ENCODE measurements at places on chromosomes 11 and 22.

DNA sequence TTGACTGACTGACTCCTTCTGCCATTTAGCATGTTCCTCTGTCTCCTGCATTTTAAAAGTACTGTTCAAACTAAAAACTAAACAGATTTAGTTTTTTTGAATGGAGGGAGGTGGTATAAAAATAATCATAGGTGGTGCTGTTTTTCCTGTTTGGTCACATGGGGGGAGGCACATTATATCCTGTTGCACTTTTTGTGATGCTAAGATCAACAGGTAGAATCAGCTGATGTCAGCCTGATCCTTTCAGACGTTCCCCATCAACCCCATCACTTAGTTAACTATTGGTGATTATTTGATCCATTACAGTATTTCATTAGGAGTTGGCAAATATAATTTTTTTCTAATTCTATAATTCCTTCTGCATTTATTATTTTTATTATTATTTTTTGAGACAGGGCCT is 5.1 kb upstream of the OSBP2 start:
- no peak for DNase-seq

GRCh38 chr22:19806213-19807160 is 45.9 kb downstream of the TBX1 start:
- DNase-seq = no peak

GRCh38 chr11:117923275-117923674 is 5.9 kb downstream of the TMPRSS13 start:
- DNase-seq = no peak

- DNase-seq = no peak
These were observed 361 bp downstream of the CTSD start for GRCh38 chr11:1763336-1763795.

DNA sequence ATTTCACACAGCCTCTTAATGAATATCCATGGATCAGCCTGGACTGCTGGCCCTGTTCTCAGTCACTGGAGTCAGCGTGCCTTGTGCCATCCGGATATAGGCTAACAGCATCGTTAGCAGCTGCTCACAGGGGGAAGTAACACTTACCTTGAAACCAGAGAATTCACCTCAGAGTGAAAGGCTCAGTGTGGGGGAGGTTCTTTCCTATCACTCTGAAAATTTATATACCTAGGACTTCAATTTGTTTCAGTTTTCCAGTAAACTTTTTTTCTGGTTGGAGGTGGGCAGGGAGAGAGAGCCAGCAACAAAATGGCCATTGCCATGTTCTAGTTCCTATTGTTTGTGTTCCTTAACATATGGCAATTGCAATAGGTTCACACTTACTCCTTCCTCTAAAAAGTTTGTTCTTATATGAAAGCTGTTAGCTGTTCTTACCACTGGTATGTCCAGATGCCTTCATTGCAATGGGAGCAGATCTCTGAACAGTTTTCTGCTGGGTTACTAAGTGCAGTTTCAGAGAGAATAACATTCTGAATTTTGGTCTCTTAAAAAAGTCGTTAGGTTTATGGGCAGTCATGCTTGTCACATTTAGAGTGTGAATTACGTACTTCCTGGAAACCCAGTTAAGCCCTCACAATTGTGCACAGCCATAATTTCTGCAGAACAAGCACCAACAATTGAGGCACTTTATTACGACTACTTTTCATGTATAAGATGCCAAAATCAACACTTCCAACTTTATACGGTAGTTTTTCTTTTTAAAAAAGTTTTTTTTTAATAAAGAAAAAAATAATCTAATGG is 247.6 kb downstream of the CADM1 start:
- no peak for DNase-seq

DNA sequence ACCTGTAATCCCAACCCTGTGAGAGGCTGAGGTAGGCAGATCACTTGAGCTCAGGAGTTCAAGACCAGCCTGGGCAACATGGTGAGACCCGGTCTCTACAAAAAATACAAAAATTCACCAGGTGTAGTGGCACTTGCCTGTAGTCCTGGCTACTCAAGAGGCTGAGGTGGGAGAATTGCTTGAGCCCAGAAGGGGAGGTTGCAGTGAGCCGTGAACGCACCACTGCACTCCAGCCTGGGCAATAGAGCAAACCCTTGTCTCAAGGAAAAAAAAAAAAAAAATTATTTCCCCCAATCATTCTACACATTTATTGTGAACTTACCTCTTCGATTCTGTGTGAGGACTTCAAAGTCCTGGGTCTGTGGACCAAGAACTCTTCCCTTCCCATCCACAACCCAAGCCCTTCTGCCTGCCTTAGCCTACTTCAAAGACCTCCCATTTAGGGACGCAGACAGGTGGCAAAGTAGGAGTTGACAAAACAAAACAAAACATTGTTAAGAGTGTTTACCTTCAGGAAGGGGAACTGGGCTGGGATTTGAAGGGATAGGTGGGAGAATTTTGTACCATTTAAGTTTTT is 3.8 kb upstream of the WEE1 start:
- no peak for DNase-seq

GRCh38 chr11:27848423-27848822 is 148.2 kb upstream of the BDNF start:
- DNase-seq = no peak

DNA sequence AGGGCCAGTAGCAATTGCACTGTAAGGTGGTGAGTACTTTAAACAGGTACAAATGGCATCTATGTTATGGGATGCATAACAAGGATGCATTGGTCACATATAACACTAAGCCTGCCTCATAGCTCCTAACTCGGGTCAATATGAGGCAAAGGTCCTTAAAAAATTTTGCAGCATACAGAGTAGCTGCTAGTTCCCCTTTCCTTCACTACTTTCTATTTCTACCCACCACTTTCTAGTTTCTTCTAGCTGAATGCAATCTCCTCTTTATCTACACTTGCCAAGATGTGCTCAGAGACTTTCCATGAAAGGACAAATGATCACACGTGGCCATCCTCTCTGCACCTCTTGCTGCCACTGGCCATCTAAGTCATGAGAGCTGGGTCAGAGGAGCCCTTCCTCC is 9.8 kb downstream of the OR51F2 start:
- DNase-seq = no peak

- no peak for DNase-seq
These were observed 277.4 kb upstream of the NARS2 start for GRCh38 chr11:78851878-78852586.

- DNase-seq = no peak
These were observed 2.3 kb downstream of the SLC29A2 start for GRCh38 chr11:66369073-66369894.

- no peak for DNase-seq
These were observed 115.8 kb upstream of the FGF3 start for GRCh38 chr11:69934861-69935494.

GRCh38 chr11:76250520-76251225 is 44.4 kb upstream of the WNT11 start:
- DNase-seq = no peak
